ENCODE measurements at places on chromosomes 11 and 22. TPM values are rescaled to one million over a fixed set of nuclear protein-coding genes. Genes with fewer than 3 reads are reported as not detected.

DNA sequence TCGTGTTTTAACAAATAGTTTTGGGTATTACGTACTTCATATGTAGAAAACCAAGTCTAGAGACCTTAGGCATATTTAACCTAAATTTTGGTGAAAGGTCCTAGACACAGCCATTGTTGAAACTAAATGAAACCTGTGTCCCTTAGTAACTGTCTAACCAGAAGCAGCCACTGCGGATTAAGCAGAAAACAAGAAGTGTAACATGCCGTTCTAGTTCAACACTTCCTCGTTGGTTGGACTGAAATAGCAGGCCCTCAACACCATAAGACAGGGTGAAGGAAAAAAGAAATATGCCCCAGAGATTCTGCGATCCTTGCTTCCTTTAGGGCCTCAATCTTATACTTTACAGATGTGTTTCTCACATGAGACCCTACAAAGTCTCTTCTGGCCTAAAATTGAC lies 2.0 kb downstream of the NAA40 start:
- no peak for DNase-seq

SORL1 gene
- total RNA-seq = 74.5 TPM

CHRNA10 gene
- 0.36 TPM for total RNA-seq

DNA sequence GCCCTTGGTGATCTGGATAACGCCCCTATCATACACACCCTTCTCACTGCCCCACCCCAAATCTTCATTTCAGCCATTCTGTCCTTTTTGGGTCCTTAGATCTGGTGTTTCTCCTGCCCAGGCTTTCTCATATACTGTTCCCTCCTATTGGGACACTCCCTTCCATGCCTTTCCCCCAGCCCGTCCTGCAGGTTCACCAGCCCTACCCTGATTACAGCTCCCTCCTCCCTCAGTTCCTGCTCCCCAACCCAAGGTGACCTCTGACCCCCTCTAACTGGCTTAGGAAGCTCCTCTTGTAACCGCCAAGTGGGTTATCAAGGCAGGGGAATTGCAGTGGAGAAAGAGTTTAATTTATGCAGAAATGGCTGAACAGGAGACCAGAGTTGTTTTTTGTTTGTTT lies 13.0 kb downstream of the MTFP1 start:
- no peak for DNase-seq

DNA sequence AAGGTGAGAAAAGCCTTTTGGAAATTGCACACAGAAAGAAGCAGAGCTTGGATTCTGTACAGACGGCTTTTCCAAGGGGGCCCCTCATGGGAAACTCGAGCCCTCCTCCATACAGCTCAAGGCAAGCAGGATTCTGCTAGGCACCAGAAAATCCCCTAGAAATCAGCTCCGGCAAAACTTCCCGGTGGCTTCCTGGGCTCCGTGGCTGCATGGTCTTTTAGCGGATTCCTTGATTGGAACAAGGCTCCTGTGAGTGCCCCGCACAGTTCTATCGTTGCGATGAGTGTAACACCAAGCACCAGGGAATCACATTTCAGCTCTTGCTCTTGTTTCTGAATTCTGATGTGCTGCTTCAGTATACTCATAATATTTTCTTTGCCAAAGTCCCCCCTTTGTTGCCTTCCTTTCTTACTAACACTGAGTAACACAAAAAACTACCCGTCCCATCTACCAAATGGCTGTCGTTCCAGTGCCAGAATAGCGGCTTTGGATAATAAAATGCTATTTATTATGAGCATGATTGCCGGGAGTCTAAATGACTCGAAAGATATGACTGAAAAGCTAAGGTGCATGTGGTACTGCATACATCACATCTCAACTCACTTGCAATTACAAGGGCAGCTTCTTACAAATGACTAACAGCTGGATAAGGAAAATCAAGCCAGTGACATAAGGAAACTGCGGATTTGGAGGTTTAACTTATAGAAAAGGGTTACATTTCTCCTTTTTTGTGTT lies 494.1 kb downstream of the DLG2 start:
- no peak for DNase-seq

DNA sequence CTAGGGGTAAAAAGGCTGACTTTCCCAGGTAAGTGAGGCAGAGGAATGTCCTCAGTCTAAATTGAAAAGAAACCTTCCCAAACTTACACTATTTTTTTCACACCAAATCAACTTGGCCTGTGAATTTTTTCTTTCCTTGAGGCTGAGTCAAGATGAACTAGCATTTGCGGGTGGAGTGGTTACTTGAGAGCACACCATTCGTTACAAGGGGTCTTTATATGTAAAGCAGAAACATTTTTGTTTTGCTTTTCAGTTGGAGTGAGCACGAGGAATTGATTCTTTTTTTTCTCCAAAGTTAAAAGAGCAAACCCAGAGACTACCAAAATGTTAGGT lies 36.4 kb downstream of the MAML2 start:
- DNase-seq = no peak

- DNase-seq = peak; percentile 50
Observed at GRCh38 chr11:123235117-123235655, 40.1 kb upstream of the CLMP start.

DNA sequence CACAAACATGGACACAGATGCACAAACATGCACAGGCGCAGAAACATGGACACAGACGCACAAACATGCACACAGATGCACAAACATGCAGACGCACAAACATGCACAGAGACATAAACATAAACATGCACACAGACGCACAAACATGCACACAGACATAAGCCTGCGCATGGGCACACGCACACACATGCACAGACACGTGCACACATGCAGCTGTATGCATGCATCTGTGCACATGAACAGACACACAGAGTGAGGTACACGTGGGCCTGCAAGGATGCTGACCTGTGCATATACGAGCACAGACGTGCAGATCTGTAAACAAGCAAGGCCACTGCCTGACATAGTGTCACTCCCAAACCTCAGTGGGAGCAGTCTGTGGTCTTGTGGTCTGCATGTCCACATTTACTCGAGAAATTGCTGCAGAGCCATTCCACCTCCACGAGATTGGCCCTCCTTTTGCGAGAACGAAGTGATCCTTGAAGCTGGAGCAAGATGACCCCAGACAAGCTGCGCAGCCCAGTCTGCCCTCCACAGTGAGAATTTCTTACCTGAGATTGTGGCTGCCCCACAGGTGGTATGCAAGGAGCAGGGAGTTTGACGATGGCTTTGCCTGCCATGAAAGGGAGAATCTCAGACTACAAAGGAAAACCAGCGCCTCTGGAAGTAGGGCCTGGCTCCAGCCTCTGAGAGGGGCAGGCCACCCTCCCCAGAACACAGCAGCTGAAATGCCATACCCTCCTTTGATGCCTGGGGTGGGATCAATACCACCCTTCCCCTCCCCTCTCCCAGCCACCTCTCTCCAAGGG lies 299.9 kb downstream of the BRD1 start:
- DNase-seq = no peak

CARD10 gene
- total RNA-seq = 20.7 TPM

BET1L gene
- total RNA-seq = 14.4 TPM

- no peak for DNase-seq
Observed at GRCh38 chr22:45006111-45006963, 3.5 kb downstream of the PHF21B start.

ZPR1 gene
- total RNA-seq = 86.5 TPM

SCYL1 gene
- total RNA-seq = 262 TPM

DNA sequence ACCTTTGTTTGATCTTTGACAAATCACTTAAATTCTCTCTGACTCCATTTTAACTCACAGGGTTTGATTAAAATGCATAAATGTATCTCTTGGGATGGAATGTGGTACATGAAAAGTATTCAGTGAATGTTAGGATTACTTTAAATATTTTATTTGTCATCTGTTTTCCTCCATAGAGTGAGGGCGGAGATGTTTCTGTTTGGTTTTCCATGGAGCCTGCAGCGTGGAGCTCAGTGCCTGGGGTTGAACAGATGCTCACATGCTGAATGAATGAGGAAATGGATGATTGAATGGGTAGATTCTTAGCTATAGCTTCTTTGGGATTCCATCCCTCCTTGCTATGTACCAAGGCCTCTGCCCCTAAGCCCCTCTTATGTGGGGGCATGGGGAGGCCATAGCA lies 10.0 kb downstream of the TSPAN18 start:
- DNase-seq = no peak

CSF2RB gene
- total RNA-seq = 0.12 TPM

DNA sequence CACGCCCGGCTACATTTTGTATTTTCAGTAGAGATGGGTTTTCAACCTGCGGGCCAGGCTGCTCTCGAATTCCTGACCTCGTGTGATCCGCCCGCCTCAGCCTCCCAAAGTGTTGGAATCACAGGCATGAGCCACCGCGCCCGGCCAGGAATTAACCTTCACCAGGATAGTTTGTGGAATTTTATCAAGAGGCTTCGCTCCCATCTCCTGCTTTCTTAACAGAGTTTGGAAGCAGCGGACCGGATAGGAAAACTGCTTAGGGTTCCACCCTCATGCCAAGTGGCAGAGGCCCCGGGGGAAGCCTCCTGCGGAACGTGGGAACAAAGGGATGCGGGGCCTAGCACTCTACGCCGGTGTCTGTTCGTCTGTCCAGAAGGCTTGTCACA lies 229.9 kb downstream of the ST3GAL4 start:
- no peak for DNase-seq

GRCh38 chr11:119029340-119030028 lies 1.2 kb downstream of the SLC37A4 start:
- DNase-seq = peak; percentile 16

GRCh38 chr22:29539105-29539504 lies 14.5 kb downstream of the THOC5 start:
- DNase-seq = no peak

DNA sequence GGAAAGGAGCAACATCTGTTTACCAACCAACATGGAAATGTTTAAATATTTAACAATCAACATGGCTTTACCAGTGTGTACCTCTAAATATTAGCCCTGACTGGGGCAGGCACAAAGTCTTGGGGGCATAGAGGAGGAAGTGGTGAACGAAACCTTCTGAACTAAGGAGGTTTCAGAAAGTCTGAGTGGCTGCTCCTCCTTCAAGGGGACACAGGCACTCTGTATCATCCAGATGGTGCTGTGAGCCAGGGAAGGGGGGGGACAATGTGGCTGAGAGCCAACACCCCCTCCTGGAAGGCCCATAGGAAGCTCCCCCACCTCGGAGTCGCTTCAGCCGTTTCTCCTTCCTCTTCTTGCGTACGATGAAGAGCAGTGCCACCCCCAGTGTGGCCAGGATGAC lies 107.7 kb downstream of the CEP164 start:
- no peak for DNase-seq

GRCh38 chr22:41910050-41911000 lies 4.5 kb downstream of the SHISA8 start:
- DNase-seq = peak; percentile 9

FRMD8 gene
- total RNA-seq = 93.2 TPM

- no peak for DNase-seq
Observed at GRCh38 chr22:37912171-37912570, 6.1 kb downstream of the MICALL1 start.

DNA sequence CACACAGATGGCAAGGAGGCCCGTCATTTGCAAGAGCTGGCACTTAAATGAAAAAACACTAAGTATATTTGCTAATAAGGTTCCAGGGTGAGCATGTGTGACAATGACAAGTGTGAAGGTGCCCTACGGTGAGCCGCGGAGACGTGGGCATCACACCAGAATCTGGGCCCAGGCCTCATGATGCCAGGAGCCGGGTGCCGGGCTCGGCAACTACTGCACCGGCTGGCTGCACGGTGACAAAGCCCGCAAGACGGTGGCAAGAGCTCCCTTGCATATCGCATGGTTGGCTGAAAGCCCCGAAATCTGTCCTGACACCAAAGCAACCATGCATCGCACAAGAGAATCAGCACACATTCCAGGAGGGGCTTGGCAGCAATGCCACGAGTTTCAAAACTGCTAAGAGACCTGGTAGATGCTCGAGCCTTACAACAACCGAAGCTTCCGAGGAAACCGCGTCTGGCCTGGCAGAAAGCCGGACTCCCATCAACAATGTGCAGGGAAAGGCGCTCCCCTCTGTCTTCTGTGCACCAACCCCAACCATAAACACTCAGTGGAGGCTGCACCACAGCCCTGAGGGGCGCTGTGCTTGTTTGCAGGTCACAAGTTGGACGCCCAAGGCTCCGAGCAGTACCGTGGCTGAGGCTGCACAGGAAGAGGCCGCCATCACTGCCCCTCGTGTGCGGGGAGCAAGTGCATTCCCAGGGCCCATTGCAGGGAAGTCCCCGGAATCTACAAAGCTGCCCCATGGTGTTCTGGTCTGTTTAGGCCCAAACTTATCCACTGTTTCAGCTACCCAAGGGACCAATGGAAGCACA lies 339.7 kb downstream of the CTTN start:
- no peak for DNase-seq

GRCh38 chr11:9015677-9016076 lies 11.9 kb upstream of the NRIP3 start:
- DNase-seq = peak; percentile 77

LYVE1 gene
- not detected for total RNA-seq

MUC5AC gene
- 0.35 TPM for total RNA-seq

- DNase-seq = peak; percentile 95
Observed at GRCh38 chr11:121391914-121392313, 60.2 kb upstream of the SORL1 start.

DNA sequence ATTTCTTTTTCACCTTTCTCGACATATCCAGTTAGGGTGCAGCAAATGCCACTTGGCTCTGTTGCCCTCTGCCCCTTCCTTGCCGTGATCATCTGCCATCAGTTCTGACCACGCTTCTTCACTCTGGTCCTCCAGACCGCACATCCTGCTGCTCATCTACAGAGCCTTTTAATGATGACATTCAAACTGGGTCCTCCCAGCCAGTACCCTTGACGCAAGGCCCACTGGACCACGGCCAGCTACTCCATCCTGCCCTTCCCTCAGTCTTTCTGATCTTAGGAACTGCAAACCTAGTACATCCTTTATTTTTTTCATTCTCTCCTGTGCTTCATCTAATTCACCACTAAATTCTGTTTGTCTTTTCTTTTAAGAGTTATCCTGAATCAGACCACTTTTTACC lies 551.8 kb downstream of the NTM start:
- no peak for DNase-seq

DNA sequence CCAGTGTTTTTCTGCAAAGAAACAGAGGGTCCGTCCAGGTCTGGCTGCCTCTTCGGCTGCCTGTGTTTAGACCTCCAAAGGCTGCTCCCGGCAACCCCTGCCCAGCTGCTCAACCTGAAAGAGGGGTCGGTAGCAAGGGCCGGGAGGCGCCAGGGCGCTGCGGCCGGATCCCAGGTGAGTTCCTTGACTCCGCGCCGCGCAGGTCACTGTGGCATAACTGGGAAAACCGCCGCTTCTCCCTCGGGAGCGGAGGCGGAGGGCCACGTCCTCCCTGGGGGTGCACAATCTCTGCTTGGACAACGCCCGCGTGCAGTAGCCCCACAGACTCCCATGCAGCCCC lies 1.0 kb upstream of the BRSK2 start:
- DNase-seq = no peak

- DNase-seq = peak; percentile 42
Observed at GRCh38 chr11:72038491-72038890, 39.8 kb downstream of the IL18BP start.

C1QTNF5 gene
- total RNA-seq = 2.6 TPM

DSCAML1 gene
- not detected for total RNA-seq

NLRP14 gene
- not detected for total RNA-seq

GRCh38 chr11:21650961-21651360 lies 541.9 kb upstream of the ANO5 start:
- DNase-seq = no peak

Data from PC-3 (cell line).